ENCODE measurements at places on chromosomes 16 and 17.

DNA sequence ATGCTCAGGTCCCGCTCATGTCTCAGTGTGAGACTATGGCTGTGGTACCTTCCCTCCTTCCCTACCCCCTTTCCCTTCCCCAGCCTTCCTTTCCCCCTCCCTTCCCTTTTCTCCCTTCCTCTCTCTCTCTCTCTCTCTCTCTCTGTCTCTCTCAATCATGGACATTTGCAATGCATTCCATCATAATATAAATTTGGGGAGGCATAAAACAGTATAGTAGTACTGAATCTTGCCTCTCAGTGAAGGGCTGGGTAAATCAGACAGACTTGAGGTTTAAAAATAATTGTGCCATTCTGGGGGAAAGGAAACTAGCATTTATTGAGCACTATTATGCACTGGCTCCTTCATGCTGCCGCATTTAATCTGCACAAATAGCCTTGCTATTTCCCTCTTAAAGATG, 4.3 kb downstream of the ZKSCAN2 start:
- no peak for DNase-seq

GRCh38 chr17:74451557-74451956, 14.9 kb upstream of the CD300A start:
- no peak for DNase-seq

- DNase-seq = no peak
Observed at GRCh38 chr17:50686494-50687199, 21.1 kb downstream of the ANKRD40 start.

- no peak for DNase-seq
Observed at GRCh38 chr16:54203384-54203783, 83.2 kb downstream of the IRX3 start.

GRCh38 chr16:67252609-67253497, 4.1 kb downstream of the SLC9A5 start:
- DNase-seq = no peak

- DNase-seq = no peak
Observed at GRCh38 chr16:88355389-88356123, 27.2 kb upstream of the ZNF469 start.

DNA sequence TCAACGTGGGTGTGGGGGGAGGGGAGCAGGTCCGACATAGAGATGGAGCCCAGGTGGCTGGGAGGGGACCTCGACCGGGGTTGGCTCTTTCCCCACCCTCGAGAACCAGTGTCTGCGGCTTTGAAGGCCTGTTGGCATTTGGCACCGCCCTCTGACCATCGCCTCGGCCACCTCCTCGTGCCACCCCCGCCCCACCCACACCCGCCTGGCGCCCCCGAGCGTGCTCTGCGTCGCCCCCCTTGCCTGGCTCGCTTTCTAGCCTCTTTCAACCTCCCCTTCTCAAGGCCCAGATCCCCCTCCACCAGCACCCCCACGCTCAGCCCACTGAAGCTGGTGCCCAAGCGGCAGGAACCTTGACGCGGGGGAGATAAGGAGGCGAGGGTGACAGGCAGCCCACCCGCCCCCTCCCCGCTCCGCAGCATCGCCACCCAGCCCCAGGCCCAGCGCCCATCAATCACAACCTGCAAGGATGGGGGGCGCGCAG, 619 bp downstream of the CACNB1 start:
- DNase-seq = no peak

GRCh38 chr16:57533431-57534336, 2.7 kb downstream of the CCDC102A start:
- no peak for DNase-seq

GRCh38 chr16:58125781-58126335, 3.3 kb downstream of the CFAP20 start:
- DNase-seq = no peak

- DNase-seq = no peak
Observed at GRCh38 chr16:11372073-11372828, 27.0 kb downstream of the RMI2 start.

DNA sequence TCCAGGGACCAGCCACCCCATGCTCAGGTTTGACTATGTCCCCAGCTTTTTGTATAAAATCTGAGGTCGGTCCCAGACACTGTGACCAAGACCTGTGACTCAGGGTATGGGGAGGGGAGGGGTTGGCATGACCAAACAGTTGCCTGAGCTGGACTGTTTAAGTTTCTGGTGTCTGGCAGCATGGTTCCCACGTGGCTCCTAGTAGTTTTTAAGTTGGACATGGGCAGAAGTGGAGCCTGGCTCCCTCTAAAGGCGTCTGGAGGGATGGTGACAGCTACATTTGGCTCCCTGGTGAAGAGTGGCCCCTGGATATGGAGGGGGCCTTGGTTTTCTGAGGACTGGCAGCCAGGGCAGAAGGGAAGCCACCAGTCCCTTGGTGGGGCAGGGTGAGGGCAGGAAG, 7.9 kb downstream of the SMCR8 start:
- no peak for DNase-seq

DNA sequence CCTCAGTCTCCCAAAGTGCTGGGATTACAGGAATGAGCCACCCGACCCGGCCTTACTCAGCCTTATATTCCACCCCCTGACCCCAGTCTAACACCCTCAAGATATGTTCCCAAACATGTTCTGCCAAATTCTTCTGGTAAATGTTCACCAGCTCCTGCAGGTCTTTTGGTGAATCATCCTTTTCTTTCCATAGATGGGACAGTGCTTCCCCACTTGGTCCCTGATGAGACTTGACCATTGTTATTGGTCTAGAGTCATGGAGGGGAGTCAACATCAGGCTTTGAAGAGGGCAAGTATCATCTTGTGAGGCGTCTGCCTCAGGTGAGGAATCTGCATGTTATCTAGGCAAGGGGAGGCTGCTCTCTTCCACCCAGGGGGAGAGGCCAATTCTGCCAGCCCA, 10.4 kb upstream of the RUNDC3A start:
- no peak for DNase-seq

DNA sequence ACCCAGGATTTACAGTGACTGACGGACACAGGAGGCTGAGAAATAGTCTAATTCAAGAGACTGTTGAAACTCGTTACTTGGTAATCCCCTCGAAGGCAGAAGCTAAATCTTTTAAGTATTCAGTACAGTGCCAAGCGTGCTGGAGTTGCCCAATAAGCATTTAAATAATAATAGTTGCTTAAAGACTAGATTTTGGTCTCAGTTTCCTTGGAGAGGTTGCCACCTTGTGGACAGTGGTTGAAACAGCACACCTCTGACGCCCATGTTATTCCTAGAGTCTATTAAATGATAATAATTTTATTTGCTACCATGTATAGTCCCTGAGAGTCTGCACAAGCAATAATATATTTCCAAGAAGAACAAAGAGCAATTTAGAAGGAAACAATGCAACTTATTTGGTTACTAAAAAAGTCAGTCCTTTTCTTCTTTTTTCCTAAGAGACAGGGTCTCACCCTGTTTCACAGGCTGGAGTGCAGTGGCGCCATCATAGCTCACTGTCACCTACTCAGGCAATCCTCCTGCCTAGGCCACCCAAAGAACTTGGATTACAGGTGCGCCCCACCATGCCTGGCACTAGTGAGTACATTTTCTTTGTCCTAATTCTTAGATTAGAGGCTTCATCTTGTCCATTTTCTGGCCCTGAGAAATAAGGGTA, 138.0 kb upstream of the NUDT7 start:
- no peak for DNase-seq

DNA sequence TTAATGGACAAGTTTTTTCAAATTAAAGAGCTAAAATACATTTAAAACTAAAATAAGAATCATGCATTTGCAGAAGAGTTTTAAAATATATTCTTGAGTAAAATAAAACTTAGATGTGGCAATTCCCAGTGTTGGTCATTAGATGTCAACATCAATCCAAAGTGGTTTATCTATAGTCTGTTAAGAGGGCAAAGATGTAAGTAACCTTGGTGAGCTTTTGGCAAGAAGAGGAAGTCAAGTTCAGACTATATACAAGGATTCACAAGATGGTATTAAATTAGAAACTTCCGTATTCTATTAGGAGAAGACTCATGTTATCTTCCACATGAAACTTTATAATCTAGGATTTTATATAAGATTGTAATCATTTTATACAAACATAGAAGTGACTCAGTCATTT, 73.1 kb downstream of the CEP95 start:
- no peak for DNase-seq

DNA sequence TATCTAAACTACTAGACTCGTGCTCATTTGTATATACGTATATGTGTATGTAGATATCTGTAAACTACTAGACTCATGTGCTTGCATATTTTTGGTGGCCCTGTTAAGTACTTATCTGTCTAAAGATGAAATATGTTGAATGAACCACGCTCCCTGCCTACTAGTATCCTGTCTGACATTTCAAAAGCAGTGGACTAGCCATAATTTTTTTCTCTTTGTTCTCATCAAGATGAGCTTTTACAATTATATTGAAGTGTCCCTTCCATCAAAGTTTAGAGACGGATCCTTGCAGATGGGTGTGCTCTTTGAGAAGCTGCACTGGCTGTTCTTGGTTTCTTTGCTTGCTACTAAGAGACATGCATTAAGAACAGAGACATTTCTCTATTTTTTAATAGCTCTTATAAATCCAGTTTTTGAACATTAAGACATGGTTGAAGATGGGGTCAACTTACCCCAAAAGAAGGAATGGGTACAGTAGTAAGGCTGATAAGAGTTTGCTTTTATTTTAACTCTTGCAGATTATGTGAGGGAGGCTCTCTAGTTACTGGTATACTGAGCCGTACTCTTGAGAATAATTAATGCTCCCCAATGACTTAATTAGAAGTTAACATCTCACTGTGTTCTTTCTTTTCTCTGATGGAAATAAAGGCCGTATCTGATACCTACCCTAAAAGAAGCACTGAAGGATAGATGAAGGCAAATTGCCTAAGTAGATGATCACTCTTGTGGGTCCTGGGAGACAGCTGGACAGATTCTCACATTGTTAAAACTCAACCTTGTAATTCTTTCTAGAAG, 3.4 kb downstream of the CNTNAP4 start:
- DNase-seq = no peak

GRCh38 chr17:3798273-3799180, 2.5 kb downstream of the ITGAE start:
- DNase-seq = no peak

DNA sequence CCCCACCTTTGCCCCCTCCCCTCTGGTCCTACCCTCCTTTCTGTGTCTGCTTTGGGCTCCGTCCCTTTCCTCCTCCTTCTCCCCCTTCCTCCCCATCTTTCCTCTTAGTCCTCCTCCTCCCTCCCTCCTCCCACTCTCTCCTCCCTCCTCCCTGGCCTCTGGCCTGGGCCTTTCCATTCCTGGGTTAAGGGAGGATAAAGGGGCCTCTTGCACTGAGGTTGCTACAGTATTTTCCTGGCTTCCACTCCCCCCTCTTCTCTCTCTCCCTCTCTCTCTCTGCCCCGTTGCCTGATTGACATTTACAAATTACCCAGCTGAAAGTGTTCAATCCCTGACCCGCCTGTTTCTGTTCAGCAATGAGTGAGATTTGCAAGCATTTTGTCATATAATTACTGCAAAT, 44.0 kb downstream of the MRM1 start:
- DNase-seq = no peak

GRCh38 chr17:3788200-3788599, 12.8 kb downstream of the ITGAE start:
- DNase-seq = no peak

- no peak for DNase-seq
Observed at GRCh38 chr17:37214416-37214815, 161.4 kb upstream of the C17orf78 start.

- no peak for DNase-seq
Observed at GRCh38 chr17:29677221-29677791, 54.6 kb upstream of the CORO6 start.

- no peak for DNase-seq
Observed at GRCh38 chr17:17236295-17237025, 508 bp downstream of the FLCN start.

- no peak for DNase-seq
Observed at GRCh38 chr16:69266334-69267063, 44.7 kb upstream of the VPS4A start.

DNA sequence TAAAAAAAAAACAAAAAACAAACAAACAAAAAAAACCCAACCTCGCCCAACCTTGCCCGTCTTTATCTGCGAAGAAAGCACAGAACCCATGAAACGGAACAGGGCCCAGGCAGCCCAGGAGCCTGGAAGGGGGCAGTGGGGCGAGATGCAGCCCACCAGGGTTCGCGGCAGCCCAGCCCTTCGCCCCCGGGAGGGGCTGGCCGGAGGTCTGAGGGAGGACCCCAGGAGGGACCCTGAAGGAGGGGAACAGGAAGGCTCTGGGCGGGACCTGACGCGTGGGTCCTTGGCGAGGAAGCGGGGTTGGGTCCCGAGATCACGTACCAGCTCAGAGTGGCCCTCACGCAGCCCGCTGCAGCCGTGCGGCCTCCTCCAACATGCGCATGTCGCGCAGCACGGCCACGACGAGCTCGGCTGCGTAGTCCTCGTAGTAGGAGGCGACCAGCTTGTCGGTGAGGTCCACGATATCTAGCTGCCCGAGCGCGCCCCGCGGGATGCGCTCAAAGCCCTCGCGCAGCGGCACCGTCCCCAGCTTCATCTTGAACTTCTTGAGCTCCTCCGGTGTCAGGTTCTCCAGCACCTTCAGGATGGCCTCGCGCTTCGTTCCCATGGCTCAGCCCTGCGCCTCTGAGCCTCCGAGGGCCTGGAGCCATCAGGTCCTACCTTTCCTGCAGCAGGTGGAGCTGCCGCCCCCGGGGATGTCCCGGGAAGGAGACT, at the start of gene PYDC1:
Gene PYDC1, minus strand, starts transcription at position 714 of the 714 bp plus-strand sequence. Its CDS starts 107 bp downstream, at position 607.
- no peak for DNase-seq

DNA sequence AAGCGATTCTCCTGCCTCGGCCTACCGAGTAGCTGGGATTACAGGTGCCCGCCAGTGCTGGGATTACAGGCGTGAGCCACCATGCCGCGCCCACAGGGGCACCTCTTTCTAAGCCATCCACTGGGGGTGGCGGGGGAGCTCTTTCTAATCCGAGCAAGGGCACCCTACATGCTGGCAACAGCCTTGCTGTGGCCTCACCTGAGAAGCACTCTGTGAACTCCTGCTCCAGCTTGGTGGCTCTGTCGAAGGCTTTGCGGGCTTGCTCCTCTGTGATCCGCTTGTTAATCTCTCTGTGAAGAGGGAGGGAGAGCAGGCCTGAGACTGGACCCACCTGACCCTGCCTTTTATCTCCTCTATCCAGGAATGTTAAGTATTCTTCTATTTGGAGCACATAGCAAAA, 11.9 kb upstream of the ASGR1 start:
- no peak for DNase-seq

DNA sequence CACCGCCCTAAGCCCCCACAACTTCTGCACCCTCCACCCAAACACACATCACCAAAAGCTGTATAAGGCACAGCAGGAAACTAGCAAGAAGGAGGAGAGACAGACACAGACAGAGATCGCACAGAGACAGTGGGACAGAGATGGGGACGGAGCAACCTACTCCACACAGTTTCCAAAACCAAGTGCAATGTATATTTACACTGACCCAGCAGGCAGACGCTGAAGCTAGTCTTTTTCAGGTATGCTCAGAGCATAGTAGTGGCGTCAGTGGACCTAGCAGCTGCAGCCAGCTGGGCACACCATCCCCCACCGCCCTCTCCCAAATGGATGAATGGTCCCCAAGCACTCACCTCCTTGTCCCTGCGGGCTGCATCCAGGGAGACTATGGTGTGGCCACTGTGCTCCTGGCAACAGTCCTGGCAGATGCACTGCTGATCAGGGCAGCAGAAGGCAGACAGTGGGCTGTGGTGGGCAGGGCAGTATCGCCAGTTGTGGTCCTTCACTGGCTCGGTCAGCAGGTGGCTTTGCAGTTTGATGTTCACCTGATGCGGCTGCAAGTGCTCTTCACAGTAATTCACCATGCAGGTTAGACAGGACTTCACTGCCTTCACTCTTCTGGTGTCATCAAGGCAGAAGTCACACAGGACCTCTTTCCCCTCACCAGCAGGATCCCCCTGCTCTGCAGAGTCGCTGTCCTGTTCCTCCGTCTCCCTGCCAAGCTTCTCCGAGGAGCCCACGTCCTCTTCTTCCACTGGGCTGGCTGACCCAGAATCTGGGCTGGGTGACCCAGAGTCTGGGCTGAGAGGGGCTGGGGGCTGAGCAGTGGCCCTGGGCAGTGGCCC, 31.5 kb upstream of the FBXW10B start:
- DNase-seq = no peak

All from nucleus accumbens (tissue), 56 donors.